ENCODE measurements at places on chromosomes 3 and 15.

DNA sequence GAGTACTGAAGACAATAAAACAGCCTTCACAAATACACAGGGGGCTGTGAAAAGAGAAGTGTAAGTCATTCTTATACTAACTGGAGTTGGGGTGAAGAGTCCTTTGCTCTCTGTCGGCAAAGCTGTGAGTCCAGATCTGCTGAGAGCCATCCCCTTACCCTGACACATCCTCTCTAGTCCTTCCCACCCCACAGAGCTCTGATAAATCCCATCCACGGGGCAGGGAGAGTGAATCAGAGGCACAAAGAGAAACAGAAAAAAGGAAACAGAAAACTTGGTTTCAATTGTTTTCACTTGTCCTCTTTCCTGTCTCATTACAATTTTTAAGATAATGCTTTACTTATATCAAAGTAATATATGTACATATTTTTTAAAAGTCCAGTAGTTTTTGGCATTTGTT, 18.2 kb upstream of the ZNF639 start:
- no peak for DNase-seq

- no peak for DNase-seq
Observed at GRCh38 chr15:58148633-58149445, 10.7 kb downstream of the AQP9 start.

DNA sequence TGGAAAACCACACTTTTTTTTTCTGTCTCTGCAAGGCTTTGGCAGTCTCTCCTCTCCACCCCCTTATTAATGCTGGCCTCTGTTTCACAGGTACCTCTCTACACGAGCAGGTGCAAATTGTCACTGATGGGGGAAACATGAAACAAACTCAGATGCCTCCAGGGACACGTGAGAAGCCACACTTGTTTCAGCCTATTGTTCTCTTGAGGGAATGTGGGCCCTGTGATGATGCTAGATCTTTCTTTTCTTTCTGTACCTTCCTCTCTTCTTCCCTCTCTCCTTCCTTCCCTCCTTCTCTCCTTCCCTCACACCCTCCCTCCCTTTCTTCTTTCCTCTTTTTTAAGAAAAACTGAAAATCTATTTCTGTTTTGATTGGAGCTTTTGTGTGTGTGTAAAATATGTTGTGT, 5.7 kb upstream of the BLM start:
- no peak for DNase-seq

DNA sequence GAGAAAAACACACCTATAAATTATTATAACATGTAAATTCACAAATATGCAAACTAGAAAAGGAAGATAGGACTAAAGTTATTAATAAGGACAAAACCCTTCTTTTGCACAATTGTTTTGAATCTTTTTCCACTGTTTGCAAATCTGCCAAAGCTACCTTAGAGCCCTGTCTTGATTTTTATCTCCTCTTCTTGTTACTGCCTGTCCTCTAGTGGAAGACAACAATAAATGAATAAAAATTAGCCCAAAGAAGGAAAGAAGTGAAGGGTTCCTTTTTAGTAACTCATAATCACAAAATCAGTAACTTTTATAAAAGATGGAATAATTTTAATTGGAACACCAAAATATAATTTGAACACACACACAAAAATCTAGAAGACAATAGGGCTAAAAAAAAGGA, 2.7 kb downstream of the CD200R1 start:
- DNase-seq = no peak

GRCh38 chr3:10933021-10933420, 59.5 kb upstream of the SLC6A1 start:
- DNase-seq = no peak

DNA sequence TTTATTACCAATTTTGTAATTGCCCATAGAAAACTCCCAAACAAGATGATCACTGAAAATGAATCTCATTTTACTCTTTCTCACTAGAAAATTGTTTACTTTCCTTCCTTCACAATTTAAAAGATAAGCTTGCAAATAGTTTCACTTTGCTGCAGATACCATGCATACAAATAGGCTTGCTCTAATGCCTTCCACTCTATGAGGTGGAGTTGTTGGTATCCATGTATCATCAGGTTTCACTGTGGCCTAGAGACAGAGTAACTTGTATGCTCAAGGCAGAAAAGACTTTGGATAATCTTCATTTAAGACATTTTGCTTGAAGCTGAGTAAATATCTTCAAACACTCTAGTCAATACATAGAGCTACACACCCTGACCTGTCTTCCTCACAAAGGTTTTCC, 60.8 kb downstream of the RYK start:
- no peak for DNase-seq

- DNase-seq = no peak
Observed at GRCh38 chr15:91861223-91861622, 7.7 kb downstream of the SLCO3A1 start.

DNA sequence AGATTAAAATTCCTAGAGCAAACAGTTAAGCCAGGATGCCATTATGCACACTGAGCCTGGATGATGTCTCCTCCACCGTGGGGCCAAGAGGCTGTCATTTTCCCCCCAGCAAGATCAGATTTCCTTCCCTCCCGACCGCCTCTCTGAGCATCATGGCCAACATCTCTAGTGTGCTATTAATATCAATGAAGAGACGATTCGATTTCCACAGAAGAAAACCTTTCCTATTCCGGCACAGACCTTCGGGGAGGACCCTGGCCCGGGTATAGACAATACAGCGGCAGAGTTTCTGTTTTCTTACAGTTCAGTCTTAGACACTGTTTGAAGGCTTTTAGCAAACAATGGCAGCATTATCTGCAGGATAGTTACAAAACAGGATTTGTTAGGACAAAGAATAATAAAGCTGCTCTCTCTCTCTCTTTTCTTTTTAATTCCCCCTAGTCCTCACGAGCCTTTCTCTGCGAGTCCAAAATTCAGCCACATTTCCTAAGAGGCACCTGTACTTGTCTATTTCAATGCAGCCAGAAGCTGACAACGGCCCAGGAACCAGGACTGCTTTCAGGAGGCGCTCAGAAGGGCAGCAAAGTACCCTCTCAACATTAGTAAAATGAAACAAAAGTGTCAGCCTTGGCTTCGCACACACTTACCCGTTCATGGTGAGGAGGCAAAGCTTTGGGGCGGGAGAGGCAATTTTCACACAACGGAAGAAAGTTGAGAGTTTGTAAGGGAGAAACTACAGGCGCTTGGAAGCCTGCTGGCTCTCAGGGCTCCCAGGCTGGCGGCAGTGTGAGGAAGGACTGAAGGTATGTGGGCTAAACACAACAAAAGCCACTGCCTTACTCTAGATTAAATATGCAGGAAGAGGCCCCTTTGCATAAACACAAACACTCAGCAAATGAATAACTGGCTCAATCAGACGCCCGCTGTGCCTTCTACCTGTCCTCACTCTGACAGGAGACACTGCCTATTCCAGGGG, 278.0 kb downstream of the FOXP1 start:
- no peak for DNase-seq
